ENCODE measurements at places on chromosomes 2 and 18. TPM values are rescaled to one million over a fixed set of nuclear protein-coding genes. Genes with fewer than 3 reads are reported as not detected.
A peak's percentile ranks its signal among the peaks of the same experiment; 100 is the strongest.

- no peak overlapping the region for H3K27ac ChIP-seq
- H3K4me3 ChIP-seq = no peak overlapping the region
- H3K4me1 ChIP-seq = peaks cover 8% of the 10 kb centered on the region
- H3K36me3 ChIP-seq = peaks cover 9% of the 10 kb centered on the region
Observed at GRCh38 chr2:133390156-133390555, 178.1 kb downstream of the NCKAP5 start.

DNA sequence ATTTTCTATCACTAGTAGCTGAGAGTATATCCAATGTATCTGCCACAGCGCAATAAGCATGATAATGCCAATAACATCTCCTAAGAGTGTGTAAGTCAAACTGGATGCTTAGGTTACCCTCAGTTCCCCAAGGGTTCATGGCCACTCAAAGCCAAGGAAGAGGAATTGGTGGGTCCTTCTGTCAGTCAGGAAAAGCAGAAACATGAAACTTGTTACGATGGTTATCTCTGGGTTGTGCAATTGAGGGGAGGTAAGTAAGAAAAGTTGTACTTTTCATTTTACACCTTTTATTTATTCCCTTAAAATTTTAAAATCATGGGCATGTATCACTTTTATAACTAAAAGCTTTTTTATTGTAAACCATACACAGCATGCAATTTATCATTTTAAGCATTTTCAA is 10.1 kb upstream of the GAD1 start:
- no peaks in the 10 kb centered on the region for H3K4me1 ChIP-seq
- no peak overlapping the region for H3K4me3 ChIP-seq

DNA sequence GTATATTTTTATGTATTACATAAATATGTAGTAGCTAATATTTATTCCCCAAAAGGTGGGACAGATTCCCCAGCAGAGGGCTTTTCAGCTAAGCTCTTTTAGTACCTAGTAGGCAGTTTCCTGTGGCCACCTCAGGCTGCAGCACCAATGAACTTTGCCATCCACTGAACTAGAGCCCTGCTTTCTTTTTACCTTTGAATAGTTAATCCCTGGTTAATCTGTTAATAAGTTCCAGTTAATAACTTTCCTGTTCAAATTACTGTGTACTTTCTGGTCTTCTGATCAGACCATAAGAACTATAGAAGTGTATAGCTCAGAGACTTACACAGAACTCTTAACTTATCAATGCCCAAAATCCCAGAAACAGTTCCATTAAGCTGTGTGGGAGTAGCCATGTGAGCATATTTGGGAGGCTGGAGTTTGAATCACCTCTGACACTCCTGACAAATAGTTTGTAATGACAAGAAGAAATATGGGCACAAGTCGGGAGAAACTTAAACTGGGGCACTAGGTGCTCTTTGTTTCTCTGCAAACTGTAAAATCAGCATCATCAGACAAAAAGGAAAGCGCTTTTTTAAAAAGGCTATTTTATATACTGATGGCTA is 40.0 kb downstream of the ASXL2 start:
- no peaks in the 10 kb centered on the region for H3K36me3 ChIP-seq
- no peak for DNase-seq
- H3K27me3 ChIP-seq = no peaks in the 10 kb centered on the region
- H3K4me1 ChIP-seq = peaks cover 3% of the 10 kb centered on the region

GRCh38 chr18:48913775-48914174 is 37.0 kb downstream of the SMAD7 start:
- H3K27me3 ChIP-seq = no peaks in the 10 kb centered on the region
- H3K4me1 ChIP-seq = peaks cover 54% of the 10 kb centered on the region
- peak; percentile 25 for DNase-seq
- H3K27ac ChIP-seq = no peak overlapping the region
- no peak overlapping the region for H3K4me3 ChIP-seq

- no peaks in the 10 kb centered on the region for H3K27me3 ChIP-seq
- no peaks in the 10 kb centered on the region for H3K36me3 ChIP-seq
- H3K4me1 ChIP-seq = peaks cover 39% of the 10 kb centered on the region
Observed at GRCh38 chr18:23827681-23828080, 138.4 kb downstream of the LAMA3 start.

The PSMA8 gene
- total RNA-seq = not detected

- no peak for DNase-seq
- H3K4me1 ChIP-seq = no peaks in the 10 kb centered on the region
- H3K4me3 ChIP-seq = no peak overlapping the region
- H3K27ac ChIP-seq = no peak overlapping the region
- H3K27me3 ChIP-seq = peaks cover 16% of the 10 kb centered on the region
Observed at GRCh38 chr2:239858179-239858578, 167.0 kb downstream of the NDUFA10 start.

DNA sequence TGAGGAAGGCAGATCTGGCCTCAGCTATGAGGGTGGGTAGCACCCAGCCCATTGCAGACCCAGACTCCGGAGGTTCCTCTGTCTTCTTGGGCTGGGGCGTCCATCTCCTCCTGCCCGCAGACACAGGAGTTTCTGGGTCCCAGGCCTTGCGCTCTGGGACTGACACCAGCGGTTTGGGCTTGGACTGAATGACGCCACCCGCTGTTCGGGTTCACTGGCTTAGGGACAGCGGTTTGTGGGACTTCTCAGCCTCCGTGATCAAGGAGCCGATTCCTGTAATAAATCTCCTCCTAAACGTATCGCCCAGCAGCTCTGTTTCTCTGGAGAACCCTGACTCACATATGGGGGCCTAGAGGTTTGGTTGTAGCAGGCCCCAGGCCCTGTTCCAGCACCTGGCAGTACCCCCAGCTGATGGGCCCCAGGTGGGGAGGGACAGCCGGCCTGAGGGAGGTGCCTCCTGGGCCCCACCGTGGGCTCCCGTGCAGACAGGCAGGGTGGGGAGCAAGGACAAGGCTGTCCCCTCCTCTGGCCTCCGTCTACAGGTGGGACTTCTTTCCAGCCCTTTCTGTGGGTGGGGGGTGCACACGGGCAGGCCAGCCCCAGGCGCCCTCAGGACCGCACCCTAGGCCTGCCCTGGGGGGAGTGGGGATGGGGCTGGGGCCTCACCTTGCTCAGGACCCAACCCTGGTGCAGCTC is 4.5 kb upstream of the AQP12A start:
- H3K4me3 ChIP-seq = no peak overlapping the region
- peaks cover 26% of the 10 kb centered on the region for H3K27me3 ChIP-seq
- no peak for DNase-seq
- H3K27ac ChIP-seq = no peak overlapping the region
- H3K36me3 ChIP-seq = no peaks in the 10 kb centered on the region
- H3K4me1 ChIP-seq = no peaks in the 10 kb centered on the region

DNA sequence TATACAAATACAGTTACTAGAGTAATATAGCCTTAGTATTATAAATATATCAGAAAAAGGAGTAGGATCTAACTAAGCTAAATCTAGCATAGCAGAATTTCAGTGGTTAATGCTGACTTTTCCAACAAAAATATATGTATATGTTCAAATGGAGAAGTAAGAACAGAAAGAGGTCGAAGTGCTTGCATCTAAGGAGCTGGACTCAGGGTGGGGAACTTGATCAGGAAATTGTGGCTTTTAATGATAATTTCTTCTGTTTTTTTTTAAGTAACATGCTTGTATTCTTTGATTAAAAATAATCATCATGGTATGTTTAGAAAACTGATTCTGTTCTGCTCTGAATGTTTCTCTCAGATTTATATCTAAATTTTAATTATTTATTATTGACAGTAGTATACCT is 327.1 kb downstream of the GALNT13 start:
- DNase-seq = no peak
- H3K4me3 ChIP-seq = no peak overlapping the region
- no peak overlapping the region for H3K27ac ChIP-seq
- H3K27me3 ChIP-seq = no peaks in the 10 kb centered on the region
- no peaks in the 10 kb centered on the region for H3K4me1 ChIP-seq

DNA sequence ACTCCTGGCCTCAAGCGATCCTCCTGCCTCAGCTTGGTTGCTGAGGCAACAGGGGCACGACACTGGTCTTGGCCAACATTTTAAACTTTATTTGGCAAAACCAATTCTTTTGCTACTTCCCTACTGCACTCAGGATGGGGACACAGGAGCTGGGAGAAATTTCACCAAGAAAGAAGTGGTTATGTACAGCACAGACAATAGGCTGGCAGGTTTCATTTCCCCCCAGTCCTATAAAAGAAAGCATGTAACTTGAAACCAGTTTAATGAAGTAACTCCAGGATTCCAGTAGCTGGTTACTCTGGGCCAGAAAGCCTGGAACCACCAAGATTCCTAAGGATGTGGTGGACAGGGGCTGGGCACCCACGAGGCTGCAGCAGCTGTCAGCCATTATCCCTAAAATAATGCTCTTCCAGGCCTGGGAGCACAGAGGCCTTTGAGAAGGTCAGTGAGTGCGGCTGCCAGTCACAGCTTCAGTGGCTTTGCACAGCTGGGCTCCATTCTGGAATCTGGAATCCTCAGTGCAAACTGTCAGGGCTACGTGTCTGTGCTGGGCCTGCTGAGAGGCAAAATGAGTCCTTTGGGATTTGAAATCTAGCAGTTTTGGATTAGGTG is 142.3 kb upstream of the ITGA6 start:
- no peaks in the 10 kb centered on the region for H3K36me3 ChIP-seq
- peak overlapping the region; percentile 62 for H3K27ac ChIP-seq
- H3K4me1 ChIP-seq = peaks cover 35% of the 10 kb centered on the region
- no peak overlapping the region for H3K4me3 ChIP-seq

DNA sequence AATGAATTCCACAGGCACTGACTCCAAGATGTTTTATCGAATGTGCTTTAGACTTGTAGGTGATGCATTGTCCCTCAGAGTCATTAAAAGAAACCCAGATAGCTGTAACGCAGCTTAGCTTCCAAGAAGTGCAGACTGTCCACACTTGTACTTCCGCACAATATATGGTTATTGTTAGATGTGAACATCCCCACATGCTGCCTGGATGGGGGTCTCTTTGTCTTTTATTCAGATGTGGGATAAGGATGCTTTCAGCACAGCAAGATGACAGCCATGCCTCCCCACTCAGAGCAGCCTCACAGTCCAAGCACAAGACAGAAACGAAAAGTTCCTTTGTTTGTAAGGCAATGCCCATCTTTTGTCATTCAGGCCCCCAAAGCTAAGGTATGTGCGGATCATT is 416.6 kb downstream of the HRH4 start:
- no peaks in the 10 kb centered on the region for H3K27me3 ChIP-seq
- DNase-seq = no peak
- peaks cover 16% of the 10 kb centered on the region for H3K4me1 ChIP-seq
- no peak overlapping the region for H3K27ac ChIP-seq
- no peaks in the 10 kb centered on the region for H3K36me3 ChIP-seq

GRCh38 chr2:220708366-220708765 is 863.7 kb downstream of the EPHA4 start:
- no peaks in the 10 kb centered on the region for H3K27me3 ChIP-seq
- no peak overlapping the region for H3K4me3 ChIP-seq
- H3K27ac ChIP-seq = no peak overlapping the region
- no peaks in the 10 kb centered on the region for H3K36me3 ChIP-seq
- peaks cover 9% of the 10 kb centered on the region for H3K4me1 ChIP-seq

The LOXL3 gene
- 112 TPM for total RNA-seq

The TCF23 gene
- not detected for total RNA-seq

GRCh38 chr2:46874236-46874929 is 41.2 kb downstream of the MCFD2 start:
- H3K36me3 ChIP-seq = no peaks in the 10 kb centered on the region
- no peaks in the 10 kb centered on the region for H3K27me3 ChIP-seq
- H3K4me1 ChIP-seq = peaks cover 48% of the 10 kb centered on the region

The INSIG2 gene
- 27.7 TPM for total RNA-seq

DNA sequence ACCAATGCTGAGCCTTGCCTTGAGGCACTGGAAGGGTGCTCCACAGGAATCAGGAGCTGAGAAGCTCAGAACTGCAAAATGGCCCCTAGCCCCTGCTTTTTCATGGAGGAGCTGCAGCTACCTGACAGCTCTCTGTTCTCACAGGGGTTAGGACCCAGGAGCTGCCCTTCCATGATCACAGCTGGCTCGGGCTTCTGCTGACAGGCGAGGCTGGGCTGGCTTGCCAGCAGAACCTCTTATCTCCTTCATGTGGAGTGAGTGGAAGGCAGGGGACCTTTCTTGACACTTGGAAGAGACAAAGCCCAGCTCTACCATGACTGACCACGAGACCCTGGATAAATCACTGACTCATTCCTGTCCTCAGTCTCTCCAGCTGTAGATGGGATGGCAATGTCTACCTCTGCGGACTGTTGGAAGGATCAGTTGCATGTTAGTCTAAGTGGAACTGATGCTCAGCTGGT is 113.4 kb downstream of the CAPN13 start:
- DNase-seq = no peak
- no peak overlapping the region for H3K4me3 ChIP-seq
- no peaks in the 10 kb centered on the region for H3K27me3 ChIP-seq
- H3K27ac ChIP-seq = no peak overlapping the region
- H3K36me3 ChIP-seq = no peaks in the 10 kb centered on the region
- H3K4me1 ChIP-seq = peaks cover 37% of the 10 kb centered on the region

The CXCR1 gene
- total RNA-seq = not detected

The SCG2 gene
- 82.1 TPM for total RNA-seq

- H3K27ac ChIP-seq = peak overlapping the region; percentile 68
- H3K36me3 ChIP-seq = peaks cover 4% of the 10 kb centered on the region
- no peaks in the 10 kb centered on the region for H3K27me3 ChIP-seq
- H3K4me3 ChIP-seq = no peak overlapping the region
- no peak for DNase-seq
Observed at GRCh38 chr2:171629113-171629512, 58.2 kb upstream of the DYNC1I2 start.

DNA sequence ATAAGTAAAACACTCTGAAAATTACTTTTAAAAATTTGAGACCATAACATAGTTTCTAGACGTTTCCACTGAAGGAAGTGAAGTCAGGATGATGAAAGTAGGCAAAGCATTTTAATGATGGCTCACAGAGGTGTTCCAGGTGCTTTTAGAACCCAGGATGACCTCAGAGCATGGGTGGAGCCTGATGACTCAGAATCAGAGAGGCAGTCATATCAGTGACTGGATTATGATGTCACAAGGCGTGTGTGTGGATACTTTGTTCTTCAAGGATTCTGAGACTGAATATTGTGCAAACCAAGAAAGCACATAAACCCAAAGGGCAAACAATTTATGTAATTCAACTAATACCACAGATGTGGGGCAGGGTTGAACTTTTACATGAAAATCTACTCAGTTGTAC is 208.0 kb upstream of the FBXO11 start:
- H3K27ac ChIP-seq = no peak overlapping the region
- H3K36me3 ChIP-seq = no peaks in the 10 kb centered on the region
- DNase-seq = no peak

DNA sequence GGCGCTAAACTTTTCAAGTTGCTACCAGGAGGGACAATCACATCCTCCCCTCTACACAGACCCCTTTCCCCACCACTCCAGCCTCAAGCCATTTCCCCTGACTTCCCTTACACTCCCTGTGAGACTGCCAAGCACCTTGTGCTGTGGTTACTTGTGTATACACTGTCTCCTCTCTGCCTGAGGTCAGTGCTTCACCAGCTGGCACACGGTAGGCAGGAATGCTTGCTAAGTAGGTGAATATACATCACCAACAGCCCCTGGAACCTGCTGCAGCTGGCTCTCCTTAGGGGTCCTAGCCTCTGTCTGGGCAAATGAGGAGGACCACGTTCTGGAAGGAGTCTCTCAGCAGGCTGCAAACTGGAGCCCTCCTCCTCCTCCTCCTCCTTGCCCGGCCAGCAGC is 38.3 kb upstream of the ACAA2 start:
- no peak overlapping the region for H3K27ac ChIP-seq
- no peaks in the 10 kb centered on the region for H3K36me3 ChIP-seq
- H3K4me3 ChIP-seq = no peak overlapping the region
- no peak for DNase-seq
- H3K27me3 ChIP-seq = peaks cover 2% of the 10 kb centered on the region

GRCh38 chr18:48766026-48766425 is 184.7 kb downstream of the SMAD7 start:
- no peaks in the 10 kb centered on the region for H3K27me3 ChIP-seq
- H3K4me3 ChIP-seq = no peak overlapping the region
- peaks cover 30% of the 10 kb centered on the region for H3K4me1 ChIP-seq
- peak overlapping the region; percentile 59 for H3K27ac ChIP-seq
- no peak for DNase-seq
- H3K36me3 ChIP-seq = peaks cover 37% of the 10 kb centered on the region

The VAMP8 gene
- total RNA-seq = 2.4 TPM

The PRKCE gene
- total RNA-seq = 8.6 TPM
